RPMI7951 (cell line): ENCODE measurements at places on chromosomes 4 and X. TPM values are rescaled to one million over a fixed set of nuclear protein-coding genes. Genes with fewer than 3 reads are reported as not detected.

The MID1 gene
- total RNA-seq = 16.0 and 16.6 TPM in 2 replicates

The JCHAIN gene
- not detected in 2 replicates for total RNA-seq

The SERPINA7 gene
- total RNA-seq = not detected in 2 replicates

The MAGEC1 gene
- total RNA-seq = under 0.01 and 0.10 TPM in 2 replicates

The FHL1 gene
- 55.9 and 69.2 TPM in 2 replicates for total RNA-seq

The F8A3 gene
- 1.1 and 1.5 TPM in 2 replicates for total RNA-seq

The ADH4 gene
- total RNA-seq = not detected in 2 replicates

The TAF7L gene
- 0.12 TPM in 1 of 2 replicates, not detected in the other for total RNA-seq

The S100G gene
- total RNA-seq = not detected in 2 replicates

The ZNF157 gene
- total RNA-seq = 0.48 and 0.59 TPM in 2 replicates

GRCh38 chr4:150033901-150034300, 44.3 kb upstream of the DCLK2 start:
- DNase-seq = peak; percentile 25

- no peak for DNase-seq
Observed at GRCh38 chr4:120720354-120720934, 202.1 kb downstream of the PRDM5 start.

GRCh38 chrX:39826813-39827543, 270.8 kb downstream of the BCOR start:
- no peak for DNase-seq

DNA sequence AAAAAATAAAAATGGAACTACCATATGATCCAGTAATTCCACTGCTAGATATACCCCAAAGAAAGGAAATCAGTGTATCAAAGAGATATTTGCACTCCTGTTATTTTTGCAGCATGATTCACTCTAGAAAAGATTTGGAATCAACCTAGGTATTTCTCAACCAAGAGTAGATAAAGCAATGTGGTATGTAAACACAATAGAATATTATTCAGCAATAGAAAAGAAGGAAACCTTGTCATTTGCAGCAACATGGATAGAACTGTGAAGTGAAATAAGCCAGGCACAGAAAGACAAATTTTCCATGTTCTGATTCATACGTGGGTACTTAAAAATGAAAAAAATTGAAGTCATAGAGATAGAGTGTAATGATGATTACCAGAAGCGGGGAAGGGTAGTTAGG, 362.3 kb upstream of the EPHA5 start:
- no peak for DNase-seq

DNA sequence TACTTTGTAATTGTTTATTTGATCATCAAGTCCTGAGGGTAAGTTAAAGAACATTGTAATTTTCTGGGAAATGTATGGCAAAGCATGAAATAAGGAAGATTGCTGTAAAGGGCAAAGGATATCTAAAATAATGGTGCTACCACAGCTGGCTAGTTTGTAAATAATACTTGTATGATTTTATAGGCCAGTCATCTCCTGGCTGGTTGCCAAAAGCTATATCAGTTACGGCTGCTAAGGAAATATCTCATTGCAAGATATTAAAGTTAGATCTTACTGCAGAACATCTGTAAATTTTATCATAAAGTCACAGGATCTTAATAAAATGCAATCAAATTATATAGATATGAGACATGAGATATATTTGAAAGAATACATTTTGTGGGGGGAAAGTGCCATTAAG, 150.8 kb upstream of the CXCL13 start:
- no peak for DNase-seq

DNA sequence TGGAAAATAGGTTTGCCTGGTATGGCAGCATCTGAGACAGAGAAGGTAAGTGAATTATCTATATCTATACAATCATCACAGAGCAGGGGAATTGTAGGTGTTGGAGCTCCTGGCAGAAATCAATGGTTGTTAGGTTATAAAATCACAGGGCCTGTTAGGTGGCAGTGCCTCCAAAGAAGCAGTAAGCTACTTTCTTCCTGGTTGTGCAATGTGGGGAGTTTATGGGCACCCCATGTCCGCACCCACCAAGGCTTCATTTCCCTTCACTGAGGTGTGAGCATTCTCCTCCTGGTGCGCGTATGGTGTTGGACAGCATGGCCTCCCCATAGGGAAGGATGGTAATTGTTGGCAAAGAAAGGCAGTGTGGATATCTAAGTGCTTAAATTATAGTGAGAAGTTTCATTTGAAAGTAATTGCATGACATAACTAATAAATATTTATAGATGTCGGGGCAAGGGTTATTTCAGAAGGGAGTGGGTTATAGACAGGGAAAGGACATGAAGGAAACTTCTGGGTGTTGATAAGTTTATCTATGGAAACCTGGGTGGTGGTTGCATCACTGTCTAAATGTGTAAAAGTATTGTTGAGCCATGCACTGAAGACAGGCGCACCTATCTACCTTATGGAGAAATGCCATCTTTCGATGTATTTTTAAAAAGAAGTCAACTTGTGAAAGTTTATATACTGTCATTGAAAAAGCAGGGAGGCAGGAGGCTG, 153.7 kb downstream of the FRAS1 start:
- no peak for DNase-seq

- peak; percentile 64 for DNase-seq
Observed at GRCh38 chrX:11629593-11630211, 36.0 kb downstream of the ARHGAP6 start.

GRCh38 chr4:12145106-12145505, 716.4 kb upstream of the HS3ST1 start:
- no peak for DNase-seq

DNA sequence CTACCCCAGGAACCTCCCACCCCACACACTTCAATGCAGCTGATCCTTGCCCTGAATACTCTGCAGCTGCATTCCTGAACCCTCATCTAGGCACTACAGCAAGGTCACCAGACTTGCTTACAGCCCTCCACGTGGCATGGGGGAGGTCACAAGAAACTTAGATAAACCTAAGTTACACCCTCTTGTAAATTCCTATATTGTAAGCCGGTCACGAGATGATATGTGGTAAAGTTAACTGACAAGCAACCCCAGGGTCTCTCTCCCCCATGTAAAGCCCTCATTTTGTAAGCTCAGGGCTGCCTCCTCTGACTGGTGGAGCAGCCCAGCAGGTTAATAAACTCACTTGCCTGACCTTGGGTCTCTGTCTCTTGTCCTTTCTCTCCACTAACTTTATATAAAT, 570.7 kb downstream of the PCDH7 start:
- DNase-seq = no peak

DNA sequence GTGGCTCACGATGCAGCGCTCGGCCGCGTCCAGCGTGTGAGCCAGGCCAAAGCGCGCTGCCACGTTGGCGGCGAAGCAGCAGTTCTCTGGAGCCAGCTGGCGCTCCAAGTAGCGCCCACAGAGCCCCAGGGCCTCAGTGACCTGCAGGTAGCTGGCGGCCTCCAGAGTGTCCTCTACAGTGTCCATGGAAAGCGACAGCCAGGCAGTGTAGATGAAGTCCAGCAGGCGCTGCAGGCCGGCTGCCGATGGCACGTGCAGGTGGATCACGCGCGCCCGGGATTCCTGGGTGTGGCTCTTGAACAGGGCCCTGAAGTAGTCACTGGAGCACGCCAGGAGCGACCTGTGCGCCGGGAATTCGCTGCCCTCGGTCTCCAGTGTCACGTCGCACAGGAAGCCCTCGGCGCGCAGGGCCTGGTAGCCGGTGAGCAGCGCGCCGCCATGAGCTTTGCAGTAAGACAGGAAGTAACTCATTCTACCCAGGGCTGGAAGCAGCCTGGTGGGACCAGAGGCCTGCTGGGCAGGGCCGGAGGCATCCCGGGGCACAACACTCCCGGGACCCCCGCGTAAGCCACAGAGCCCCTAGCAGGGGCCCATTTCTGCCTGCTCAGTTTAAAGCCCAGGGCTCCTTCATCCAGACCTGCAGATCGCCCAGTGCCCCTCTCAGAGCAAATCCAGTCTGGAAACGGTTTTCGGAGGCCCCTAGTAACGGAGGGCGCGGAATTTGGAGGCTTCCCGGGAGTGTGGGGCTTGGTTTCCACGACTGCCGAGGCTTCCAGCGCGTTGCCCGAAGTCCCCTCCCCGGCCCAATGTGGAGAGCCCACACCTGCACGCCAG, 595 bp downstream of the KLHL34 start:
- DNase-seq = no peak

GRCh38 chr4:114116861-114117260, 137.4 kb upstream of the ARSJ start:
- DNase-seq = no peak

DNA sequence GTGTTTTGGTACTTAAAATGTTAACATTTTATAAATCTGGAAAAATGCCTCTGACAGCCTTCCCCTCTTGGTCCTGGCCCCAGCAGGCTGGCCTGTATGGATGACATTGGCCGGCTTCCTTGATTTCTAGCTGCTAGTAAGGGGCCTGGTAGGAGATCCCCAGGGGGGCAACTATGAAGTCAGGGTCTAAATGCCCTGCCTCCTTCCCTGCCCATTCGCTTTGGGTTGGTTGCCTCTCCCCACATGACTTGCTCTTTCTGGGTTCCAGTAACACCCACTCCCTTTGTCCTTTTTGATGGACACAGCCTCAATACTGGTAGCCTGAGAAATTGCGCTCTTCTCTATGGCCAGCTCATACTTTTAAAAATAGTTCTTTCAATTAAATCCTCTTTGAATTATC, 78.0 kb upstream of the MAD2L1 start:
- no peak for DNase-seq

GRCh38 chr4:43163101-43163792, 270.7 kb downstream of the GRXCR1 start:
- no peak for DNase-seq

DNA sequence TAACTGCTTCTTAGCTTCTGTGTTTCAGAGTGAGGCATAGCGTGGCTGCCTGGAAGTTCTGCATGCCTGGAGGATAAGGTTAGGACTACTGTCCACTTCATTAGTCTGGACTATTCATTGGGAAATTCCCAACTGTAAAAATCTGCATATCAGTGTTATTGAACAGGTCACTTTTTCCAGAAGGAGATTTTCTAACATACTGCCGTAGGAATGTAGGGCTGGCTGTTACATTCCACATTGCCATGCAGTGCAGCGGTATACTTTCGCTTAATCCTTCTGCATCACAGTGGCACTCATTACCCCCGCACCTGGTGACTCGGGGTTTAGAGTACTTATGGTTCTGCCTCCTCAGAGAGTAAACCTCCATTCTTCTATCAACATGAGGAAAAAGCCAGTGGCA, 104.6 kb downstream of the NPFFR2 start:
- DNase-seq = no peak

- no peak for DNase-seq
Observed at GRCh38 chr4:88737307-88737941, 39.8 kb upstream of the NAP1L5 start.

DNA sequence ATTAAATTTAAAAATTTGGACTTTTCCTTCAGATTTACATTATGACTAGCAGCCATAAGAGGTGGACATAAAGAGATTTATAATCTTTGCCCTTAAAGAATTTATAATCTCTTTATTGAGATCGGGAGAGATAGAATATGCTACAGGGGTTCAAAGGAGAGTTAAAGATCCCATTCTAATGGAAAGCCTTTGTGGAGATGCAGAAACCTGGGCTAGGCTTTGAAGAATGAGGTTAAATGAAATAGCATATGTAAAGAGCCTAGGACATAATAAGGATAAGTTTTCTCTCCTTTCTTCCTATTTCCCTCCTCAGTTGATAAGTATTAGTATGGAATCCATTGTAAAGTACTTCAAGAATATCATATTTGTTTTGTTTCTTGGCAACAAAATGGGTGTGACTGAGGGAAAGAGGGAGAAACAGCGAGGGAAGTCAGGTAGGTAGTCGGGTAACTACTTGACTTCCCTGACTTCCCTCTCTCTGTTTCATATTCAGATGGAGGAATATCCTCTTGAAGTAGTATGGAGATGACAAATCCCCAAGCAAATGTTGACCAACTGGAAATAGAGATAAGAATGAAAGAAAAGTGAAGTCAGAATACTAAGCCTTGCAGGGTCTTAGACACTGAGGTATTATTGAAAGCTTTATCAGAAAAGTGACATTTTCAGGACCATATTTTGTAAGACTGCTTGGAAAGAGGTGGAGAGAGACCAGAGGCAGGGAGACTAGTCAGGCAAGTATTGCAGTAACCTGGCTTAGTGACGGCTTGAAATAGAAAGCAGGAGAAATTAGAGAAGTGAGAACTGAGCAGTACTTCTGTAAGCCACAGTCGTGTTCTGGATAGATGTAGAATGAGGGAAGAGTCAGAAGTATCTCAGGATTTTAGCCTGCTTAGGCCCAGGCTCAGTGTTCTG, 82.9 kb downstream of the PDLIM5 start:
- no peak for DNase-seq
